Globus pallidus (tissue), 1 donor: ENCODE measurements at places on chromosomes 5 and 9.

GRCh38 chr5:123808461-123809380 lies 296.7 kb downstream of the CSNK1G3 start:
- no peak for DNase-seq

- DNase-seq: peak; percentile 48
These were observed 22.7 kb downstream of the CHD1 start for GRCh38 chr5:98905857-98906688.

DNA sequence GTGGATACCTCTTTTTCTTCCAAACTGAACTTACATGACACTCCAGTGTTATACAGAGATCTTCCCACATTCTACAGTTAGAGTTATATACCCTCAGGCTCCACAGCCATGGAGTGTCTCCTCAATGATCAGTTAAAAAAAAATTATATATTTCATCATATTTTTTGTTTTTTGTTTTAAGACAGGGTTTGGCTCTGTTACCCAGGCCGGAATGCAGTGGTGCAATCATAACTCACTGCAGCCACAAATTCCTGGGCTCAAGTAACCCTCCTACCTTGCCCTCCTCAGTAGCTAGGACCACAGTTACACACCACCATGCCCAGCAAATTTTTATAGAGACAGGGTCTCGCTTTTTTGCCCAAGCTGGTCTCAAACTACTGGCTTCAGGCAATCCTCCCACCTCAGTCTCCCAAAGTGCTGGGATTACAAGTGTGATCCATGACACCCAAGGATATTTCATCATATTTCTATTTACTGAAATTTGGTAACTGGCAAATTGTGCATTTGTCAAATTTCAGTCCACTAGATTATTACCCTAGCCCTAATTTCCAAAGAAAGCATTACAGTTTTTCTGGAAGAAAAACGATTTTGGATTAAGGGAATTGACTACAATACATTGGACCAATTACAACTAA lies 18.1 kb upstream of the SCAI start:
- no peak for DNase-seq

- no peak for DNase-seq
These were observed 16.1 kb downstream of the SV2C start for GRCh38 chr5:76099286-76099702.

DNA sequence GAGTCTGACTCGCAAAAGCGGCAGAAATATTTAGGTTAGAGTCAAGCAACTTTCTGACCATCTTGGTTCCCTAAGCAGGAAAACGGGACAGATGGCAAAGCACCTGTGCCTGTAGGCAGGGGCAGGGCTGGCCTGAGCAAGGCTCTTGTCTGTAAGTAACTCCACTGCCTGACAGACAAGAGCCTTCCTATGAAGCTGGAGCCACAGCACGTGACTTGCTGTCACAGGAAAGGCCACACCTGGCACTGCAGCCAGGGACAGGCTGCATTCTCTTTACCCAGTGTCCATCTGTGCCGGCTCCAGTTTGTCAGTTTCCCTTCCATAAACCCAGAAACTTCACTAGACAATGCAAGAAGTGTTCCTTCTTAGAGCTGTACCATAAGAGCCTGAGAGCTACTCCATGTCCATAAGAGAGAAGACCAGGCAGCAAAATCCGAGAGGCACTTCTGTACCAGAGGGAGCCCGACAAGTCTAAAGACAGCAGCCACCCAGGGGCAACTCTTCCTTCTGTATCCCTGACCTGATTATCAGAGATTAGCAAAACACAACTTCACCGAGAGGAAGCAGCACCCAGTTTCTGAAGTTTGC lies 78.1 kb downstream of the GPR21 start:
- DNase-seq: no peak

GRCh38 chr5:157747766-157748700 lies 4.5 kb downstream of the LSM11 start:
- DNase-seq: no peak

GRCh38 chr5:123450114-123450513 lies 26.9 kb upstream of the CEP120 start:
- no peak for DNase-seq

DNA sequence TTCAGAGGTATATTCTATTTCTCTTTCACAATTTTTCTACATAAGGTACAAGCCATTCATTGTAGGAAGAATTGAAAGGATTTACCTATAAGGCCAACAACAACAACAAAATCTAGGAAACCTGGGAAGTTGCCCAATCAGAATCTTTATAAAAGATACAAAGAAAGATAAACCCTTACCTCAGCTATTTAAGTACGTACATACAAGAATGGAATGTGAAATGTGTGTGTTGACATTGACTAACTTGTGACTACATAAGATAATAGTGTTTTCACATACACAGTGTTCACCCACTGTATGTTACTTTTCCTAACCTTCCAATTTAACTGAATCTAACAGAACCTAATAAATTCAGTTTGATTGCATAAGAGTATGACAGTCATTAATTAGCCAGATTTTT lies 154.1 kb downstream of the ADAMTS6 start:
- DNase-seq: no peak

GRCh38 chr9:131467214-131467935 lies 35.3 kb upstream of the POMT1 start:
- DNase-seq: no peak

DNA sequence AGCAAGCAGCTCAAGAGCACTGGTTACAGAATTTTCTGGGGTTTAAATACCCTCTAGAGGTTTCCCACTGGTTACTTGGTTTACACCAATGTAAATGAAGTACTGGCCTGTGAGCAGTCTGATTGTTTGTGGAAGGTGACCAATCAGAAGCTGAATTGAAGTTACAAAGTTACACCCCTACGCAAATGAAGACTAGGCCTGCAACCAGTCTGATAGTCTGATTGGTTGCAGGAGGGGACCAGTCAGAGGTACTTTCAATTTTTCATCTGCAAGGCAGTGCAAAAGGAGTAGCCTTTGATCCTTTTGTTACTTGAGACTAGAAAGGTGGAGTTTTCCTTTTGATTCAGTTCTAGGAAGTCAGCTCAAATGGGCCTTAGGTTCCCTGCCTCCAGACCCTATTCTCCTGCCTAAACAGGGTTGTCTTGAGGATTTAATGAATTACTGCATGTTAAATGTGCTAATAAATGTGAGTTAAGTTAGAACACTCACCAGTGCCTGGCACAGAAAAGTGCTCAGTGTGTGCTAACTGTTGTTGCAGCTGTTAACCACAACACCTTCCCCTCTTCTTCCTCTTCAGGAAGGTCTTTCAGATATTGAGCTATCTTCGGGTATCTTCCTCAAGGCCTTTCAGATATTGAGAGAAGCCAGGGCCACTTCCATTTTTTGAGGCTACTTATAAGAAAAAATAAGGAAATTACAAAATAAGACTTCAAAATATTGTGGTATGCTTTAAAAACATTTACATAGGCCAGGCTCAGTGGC lies 32.1 kb upstream of the CLINT1 start:
- DNase-seq: no peak

GRCh38 chr5:167348980-167349379 lies 942.5 kb upstream of the WWC1 start:
- no peak for DNase-seq

GRCh38 chr9:117729375-117729774 lies 25.2 kb downstream of the TLR4 start:
- DNase-seq: no peak

GRCh38 chr5:117954331-117954730 lies 1034.0 kb downstream of the DTWD2 start:
- no peak for DNase-seq

DNA sequence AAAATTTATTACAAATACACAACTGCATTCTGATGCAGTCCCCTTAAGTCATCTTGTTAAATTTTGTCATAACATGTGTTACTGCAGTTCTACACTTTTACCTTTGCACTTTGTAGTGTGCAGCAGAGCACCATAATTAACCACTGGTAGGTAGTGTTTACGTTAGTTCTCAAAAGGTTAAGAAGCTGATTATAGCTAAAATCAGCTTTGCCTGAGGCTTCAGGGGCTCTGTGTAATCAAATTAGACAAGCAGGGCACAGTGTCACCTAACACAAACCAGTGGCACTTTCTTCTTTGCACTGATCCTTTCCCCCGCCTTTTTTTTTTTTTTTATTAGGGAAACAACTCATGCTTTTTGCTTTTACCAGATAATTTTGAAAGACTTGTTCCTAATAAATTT lies 26.1 kb downstream of the POU5F2 start:
- no peak for DNase-seq

DNA sequence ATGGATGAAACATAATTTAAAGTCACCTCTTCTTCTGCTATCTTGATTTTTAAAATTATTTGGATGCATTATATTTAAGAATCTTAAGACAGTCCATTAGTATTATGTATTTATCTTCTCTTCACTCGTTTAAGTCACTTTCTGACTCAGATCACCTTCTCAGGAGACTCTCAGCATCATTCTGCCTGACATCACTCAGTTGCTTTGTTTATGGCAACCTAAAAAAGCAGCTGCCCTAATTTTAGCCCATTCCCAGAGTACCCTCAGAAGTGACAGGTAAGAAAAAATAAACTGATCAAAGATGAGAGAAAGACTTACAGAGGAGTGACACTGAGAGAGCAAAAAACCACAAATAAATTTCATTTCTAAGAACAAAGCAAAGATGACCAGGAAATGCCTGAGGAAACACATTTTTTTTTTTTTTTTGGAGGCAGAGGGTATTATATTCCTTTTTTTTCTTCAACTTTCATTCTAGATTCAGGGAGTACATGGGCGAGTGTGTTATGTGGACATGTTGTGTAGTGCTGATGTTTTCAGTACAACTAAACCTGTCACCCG lies 140.5 kb downstream of the MUSK start:
- no peak for DNase-seq

GRCh38 chr9:83598487-83598886 lies 24.5 kb upstream of the IDNK start:
- DNase-seq: no peak

DNA sequence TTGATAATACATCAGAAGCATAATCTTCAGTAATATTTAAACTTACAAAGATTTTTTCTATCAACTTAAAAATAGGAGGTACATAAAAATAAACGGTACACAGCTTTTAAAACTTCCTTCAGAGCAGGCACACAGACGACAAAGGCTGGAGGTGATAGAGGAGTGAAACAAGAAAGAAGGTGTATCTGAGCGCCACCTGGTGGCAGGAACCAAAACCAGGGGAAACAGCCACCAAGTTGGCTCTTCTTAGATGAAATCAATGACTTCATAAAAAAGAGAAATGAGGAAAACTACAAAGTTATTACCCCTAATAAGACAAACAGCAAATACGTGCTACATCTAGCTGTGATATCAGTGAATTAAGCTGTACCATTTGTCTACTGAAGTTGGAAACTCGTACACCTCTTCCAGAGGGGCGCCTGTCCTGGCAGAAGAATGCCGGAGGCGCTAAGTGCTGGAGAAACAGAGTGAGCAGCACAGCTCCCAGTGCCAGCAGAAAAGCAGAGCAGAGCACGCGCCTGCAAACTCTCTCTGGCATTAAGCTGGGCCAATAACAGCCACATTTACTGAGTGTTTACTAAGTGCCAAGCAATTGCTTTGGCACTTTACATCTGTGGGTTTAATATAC lies 85.9 kb downstream of the SETX start:
- DNase-seq: peak; percentile 58

GRCh38 chr5:10556289-10556807 lies 7.5 kb upstream of the ANKRD33B start:
- no peak for DNase-seq

GRCh38 chr5:167814828-167815227 lies 476.6 kb upstream of the WWC1 start:
- no peak for DNase-seq
